ENCODE measurements at places on chromosomes 6 and 20.

- DNase-seq = no peak
Measured at GRCh38 chr6:30887901-30888815, 3.8 kb downstream of the DDR1 start.

DNA sequence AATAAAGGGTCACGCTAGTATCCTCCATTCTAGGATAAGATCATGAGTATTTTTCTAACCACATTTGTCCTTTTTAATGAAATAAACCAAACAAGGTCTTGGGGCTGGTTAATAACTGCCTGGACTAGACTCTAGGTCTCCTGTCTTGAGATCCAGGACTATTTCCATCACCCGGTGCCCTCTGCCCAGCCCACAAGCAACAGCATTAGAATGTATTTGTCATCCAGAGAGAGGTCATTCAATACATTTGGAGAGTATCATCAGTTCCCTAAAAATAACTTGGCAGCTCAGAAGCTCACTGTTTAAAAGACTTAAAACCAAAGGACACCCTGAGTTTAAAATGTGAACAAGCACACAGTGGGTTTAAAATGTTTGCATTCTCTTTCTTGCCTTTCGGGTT is 4.4 kb upstream of the RBM24 start:
- DNase-seq = no peak

DNA sequence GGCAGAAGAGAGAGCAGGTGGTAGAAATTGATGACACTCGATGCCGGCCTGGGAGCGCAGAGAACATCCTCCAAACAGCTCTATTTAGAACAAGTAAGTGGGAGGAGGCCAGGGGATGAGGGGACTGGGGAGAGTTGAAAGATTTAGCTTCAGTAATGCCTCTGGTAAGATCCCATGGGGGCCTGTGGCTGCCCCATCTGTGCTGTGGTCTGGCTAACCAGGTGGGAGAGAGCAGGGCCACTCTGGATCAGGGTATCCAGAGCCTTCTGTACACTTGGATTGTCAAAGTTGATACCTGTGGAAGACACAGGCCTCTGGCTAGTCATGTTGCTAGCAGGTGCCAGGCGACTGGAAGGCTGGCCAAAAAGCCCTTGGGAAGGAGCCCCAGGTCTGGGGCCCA is 27.6 kb downstream of the NCOA5 start:
- no peak for DNase-seq

DNA sequence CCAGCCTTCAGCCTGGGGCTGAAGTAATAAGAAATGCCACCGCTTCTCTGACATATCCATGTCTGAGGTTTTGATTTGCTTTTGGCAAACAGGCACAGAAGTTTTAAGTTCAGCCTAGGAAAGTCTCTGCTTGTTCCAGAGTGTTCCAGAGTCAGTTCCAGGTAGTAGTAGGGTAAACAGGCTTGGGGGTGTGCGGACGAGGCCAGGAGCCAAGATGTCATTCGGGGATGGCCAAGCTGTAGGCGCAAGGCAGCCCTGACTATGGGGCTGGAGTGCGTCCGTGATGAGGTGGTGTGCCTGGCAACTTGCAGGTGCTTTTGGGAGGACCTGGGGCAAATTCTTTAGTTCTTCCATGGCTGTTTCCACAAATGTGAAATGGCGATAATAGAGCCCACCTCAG is 60.3 kb downstream of the IRF4 start:
- DNase-seq = no peak

- no peak for DNase-seq
Measured at GRCh38 chr6:148524976-148525375, 182.3 kb downstream of the SASH1 start.

DNA sequence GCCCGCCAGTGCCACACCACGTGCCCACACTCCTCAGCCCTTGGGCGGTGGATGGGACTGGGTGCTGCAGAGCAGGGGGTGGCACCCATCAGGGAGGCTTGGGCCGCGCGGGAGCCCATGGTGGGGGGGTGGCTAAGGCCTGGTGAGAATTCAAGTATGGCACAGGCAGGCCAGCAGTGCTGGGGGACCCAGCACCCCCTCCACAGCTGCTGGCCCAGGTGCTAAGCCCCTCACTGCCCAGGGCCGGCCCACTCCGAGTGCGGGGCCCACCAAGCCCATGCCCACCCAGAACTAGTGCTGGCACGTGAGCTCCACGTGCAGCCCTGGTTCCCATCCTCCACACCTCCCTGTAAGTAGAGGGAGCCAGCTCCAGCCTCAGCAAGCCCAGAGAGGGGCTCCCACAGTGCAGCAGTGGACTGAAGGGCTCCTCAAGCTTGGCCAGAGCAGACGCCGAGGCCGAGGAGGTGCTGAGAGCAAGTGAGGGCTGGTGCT is 1091.1 kb upstream of the GJE1 start:
- no peak for DNase-seq

GRCh38 chr6:168139121-168139520 is 60.1 kb upstream of the FRMD1 start:
- DNase-seq = no peak

- no peak for DNase-seq
Measured at GRCh38 chr6:37826188-37826587, 6.7 kb downstream of the ZFAND3 start.

GRCh38 chr20:1491281-1491840 is at the start of gene SIRPB2:
SIRPB2 (minus strand) TSS chr20:1491420; CDS start chr20:1491359, 61 bp downstream.
- DNase-seq = no peak

GRCh38 chr20:17587824-17588223 is 17.9 kb downstream of the DSTN start:
- no peak for DNase-seq

- DNase-seq = peak; percentile 70
Measured at GRCh38 chr6:160041608-160042007, 72.7 kb downstream of the IGF2R start.

GRCh38 chr20:57628047-57628961 is 8.1 kb upstream of the ZBP1 start:
- DNase-seq = no peak

- DNase-seq = no peak
Measured at GRCh38 chr20:55271371-55271770, 733.9 kb downstream of the CBLN4 start.

DNA sequence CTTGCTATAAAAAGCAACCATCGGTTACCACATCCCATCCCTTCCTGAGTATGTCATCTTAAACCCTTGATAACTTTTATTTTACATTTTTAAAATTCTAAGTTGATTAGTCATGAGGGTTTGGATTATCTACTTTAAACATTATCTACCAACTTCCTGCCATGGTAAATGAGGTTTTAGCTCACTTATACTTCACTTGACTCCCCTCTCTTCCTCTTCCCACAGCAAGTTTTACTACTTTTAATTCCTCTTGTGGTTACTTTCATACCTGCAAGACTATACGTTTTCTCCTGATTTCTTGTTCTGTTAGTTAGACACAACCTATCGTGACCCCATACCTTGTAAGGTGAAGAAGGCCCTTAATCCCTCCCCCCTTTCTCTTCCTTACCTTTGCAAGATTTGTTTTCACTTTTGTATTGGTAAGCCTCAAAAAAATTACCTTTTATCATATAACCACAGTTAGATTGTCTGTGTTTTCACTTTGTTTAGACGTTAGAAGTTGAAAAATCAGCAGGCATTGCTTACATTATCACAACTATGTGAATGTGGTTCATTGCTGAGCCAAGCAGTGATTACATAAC is 60.1 kb upstream of the OGFRL1 start:
- DNase-seq = no peak

DNA sequence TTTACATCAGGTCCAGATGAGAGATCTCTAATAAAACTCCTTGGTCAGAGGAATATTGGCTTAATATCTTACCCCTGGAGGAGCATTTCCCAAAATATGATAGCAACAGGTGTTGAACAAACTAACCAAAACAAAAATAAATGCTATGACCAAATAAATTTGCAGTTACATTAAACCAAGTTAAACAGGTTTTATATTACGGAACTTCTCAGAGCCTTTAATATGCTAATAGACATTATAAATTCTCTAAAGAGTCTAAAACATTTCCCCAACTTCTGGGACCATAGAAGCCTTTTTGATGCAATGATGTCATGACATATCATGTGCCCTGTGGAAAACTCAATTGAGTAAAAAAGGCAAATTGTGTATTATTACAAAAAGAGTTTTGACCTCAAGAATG is 90.9 kb upstream of the ARMC2 start:
- DNase-seq = no peak

GRCh38 chr6:95614094-95614493 is 36.8 kb downstream of the MANEA start:
- no peak for DNase-seq

GRCh38 chr20:22768266-22769178 is 184.2 kb upstream of the FOXA2 start:
- no peak for DNase-seq

DNA sequence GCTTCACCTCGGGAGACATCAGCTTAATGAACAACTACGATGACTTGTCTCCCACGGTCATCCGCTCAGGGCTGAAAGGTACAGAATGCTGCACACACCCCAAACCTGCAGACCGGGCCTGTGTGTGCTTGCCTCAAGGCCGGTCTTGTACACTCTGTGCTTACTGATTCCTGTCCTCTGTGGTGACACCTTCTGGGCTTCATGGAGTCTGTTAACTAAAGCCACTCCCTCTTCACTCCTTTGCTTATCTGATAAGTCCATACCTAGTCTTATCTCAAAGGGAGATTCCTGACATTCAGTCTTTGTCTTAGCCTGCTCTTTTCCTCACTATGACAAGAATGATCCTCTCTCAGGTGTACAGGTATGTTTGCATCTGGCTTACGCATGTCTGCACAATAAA is 107.7 kb upstream of the TMEM181 start:
- no peak for DNase-seq

DNA sequence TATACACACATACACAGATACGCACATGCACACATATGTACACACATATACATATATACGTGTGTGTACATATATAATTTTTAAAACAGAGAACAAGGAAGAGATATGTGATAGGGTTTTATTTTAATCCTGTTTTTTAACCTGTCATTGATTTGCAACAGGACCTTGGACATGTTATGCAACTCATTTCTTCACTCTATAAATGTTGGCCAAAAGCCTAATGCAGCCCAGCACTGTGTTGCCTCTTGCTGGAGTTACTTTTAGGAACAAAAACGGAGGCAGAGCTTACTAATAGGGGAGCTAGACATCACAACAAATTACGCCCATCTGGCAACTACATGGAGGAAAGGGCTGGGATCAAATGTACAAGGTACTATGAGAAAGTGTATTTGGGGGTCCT is 179.9 kb upstream of the TAB2 start:
- no peak for DNase-seq

GRCh38 chr6:127939442-127940066 is 38.7 kb upstream of the THEMIS start:
- DNase-seq = no peak

DNA sequence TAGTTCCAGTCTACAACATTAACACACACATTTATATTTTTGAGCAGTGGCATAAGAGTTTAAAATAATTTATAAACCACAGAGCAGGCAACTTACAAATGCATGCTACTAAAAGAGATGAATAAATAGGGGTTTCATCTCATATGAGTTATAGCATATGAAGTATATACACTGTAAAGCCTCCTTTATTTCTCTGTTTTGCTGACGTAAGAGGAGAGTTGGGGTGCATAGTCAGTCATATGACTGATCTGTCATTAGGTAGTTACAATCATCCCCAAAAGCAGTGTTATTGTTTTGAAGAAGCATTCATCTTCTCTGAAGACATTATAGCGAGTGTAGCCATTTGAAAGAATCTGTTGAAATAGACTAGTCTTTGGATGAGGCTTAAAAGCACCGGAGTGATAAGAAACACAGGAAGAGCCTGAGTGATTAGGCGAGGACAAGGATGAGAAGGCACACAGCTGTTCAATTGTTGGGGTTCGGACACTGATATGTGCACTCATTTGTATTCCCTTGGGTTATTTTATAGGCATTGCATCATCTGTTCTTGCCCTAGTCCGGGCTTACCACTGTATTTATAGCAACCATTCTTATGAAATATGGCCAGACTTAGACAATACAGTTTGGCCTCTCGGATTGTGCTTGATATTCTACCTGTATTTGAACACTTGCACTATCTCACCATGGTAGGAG is 325.7 kb downstream of the SAMD5 start:
- DNase-seq = no peak

GRCh38 chr6:160065200-160065599 is 56.4 kb upstream of the SLC22A1 start:
- DNase-seq = no peak

DNA sequence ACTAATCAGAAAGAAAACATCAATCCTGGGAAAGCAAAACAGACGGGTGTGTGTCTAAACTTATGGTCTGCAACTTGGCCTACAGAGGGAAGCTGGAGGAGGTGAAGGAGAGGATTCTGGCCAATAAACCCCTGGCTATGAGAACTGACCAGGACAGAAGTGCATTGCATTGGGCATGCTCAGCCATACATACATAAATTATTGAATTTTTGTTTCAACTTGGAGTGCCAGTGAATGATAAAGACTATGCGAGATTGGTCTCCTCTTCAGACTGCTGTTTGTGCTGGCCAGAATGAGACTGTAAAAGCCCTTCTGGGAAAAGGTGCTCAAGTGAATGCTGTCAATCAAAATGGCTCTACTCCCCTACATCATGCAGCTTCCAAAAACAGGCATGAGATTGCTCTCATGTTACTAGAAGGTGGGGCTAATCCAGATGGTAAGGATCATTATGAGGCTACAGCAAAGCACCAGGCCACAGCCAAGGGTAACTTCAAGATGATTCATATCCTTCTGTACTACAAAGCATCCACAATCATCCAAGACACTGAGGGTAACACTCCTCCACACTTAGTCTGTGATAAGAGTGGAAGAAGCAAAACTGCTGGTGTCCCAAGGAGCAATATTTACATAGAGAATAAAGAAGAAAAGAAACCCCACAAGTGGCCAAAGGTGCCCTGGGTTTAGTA is 17.4 kb downstream of the ADNP start:
- DNase-seq = no peak

- no peak for DNase-seq
Measured at GRCh38 chr6:16873698-16874097, 112.4 kb upstream of the ATXN1 start.

- DNase-seq = no peak
Measured at GRCh38 chr20:37936041-37936440, 33.1 kb downstream of the VSTM2L start.

GRCh38 chr6:118776607-118777549 is 117.1 kb upstream of the ASF1A start:
- peak; percentile 29 for DNase-seq

DNA sequence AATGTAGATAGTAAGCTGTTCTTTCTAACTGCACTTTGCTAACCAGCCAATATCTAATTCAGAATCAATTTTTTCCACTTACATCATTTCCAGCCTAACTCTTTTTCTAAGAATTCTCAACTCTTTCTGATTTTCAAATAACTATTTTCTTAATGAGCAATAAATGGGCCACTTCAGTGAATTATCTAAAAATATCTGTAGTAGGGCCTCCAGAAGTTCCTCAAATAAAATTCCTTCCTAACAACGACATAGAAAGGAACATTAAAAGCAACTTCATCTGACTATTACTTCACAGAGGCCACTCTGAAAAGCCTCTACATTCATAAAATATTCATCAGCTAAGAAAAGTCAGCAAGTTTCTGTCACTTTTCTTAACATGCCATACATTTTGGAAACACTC is 4.8 kb downstream of the COL12A1 start:
- DNase-seq = no peak
